ENCODE measurements at places on chromosomes 7 and 10. TPM values are rescaled to one million over a fixed set of nuclear protein-coding genes. Genes with fewer than 3 reads are reported as not detected.

DNA sequence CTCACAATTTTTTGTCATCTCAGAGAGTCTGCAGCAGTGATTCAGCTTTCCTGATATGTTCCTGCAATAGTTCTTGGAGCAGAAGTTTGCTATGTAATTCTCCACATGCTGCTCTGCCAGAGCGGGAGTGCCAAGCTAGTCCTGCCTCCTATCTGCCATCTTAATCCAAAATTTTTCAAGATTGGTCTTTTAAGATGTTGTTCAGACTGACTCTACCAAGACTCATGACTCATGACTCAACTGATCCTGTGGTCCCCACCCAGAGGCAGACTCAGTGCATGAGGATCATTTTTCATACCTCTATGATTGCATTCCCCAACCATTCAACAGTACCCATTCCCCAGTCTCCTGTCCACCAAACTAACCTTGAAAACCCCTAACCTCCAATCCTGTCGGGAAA lies 470.8 kb downstream of the INHBA start:
- no peaks in the 10 kb centered on the region for H3K36me3 ChIP-seq
- no peak overlapping the region for H3K4me3 ChIP-seq
- DNase-seq, result no peak
- no peaks in the 10 kb centered on the region for H3K27me3 ChIP-seq

GRCh38 chr7:107185716-107186115 lies 16.9 kb downstream of the HBP1 start:
- DNase-seq, result no peak
- no peaks in the 10 kb centered on the region for H3K4me1 ChIP-seq
- H3K4me3 ChIP-seq, result no peak overlapping the region
- H3K27me3 ChIP-seq, result no peaks in the 10 kb centered on the region

- no peaks in the 10 kb centered on the region for H3K27me3 ChIP-seq
- no peaks in the 10 kb centered on the region for H3K36me3 ChIP-seq
- no peak for DNase-seq
- H3K4me3 ChIP-seq, result no peak overlapping the region
Observed at GRCh38 chr7:108020585-108020984, 17.6 kb upstream of the LAMB1 start.

Gene CFAP69
- total RNA-seq, result not detected

DNA sequence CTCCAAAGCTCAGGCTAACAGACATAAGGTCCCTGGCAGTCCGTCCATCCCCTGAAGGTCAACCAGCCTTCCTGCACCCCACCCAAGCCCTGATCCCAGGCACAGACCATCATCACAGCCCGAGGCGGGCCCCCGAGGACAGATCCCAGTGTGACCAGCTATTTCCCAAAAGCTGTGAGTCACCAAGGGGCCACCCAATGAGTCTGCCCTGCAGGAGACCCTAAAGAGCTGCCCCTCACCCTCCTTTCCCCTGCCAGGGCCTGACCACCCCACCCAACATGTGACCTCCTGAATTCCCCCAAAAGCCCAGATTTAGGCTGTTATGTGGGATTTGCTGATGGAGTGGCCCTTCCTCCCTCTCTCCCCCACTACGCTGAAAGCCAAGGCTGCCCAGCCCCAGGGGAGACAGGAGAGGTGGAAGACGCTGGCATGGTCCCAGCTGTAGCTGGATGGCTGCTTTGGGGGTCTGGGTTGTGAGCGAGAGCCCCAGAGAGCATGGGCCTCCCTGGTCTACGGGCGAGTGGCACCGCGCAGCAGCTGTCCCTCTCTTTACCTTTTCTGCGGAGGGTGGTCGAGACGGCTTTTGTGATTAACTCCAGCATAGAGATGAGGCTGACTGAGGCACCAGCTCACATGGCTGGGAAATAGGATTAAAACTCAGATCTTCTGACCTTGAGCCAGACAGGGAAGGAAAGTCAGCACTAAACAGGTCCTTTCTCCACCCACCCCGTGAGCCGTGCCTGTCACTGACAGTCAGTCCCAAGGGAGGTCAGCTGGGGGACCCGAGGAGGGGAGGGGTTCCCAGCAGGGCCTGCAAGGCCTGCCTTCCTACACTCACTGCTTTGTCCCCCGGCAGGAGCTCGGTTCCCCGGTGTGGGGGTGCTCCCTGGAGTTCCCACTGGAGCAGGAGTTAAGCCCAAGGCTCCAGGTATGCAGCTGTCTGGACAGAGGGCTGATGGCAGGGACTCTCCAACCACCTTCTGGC lies 16.7 kb downstream of the ELN start:
- H3K27me3 ChIP-seq, result no peaks in the 10 kb centered on the region
- no peak overlapping the region for H3K27ac ChIP-seq
- H3K4me1 ChIP-seq, result no peaks in the 10 kb centered on the region
- no peak for DNase-seq
- H3K36me3 ChIP-seq, result no peaks in the 10 kb centered on the region

GRCh38 chr10:15426558-15426957 lies 55.5 kb upstream of the FAM171A1 start:
- H3K27ac ChIP-seq, result no peak overlapping the region
- no peak for DNase-seq
- H3K36me3 ChIP-seq, result no peaks in the 10 kb centered on the region
- no peak overlapping the region for H3K4me3 ChIP-seq
- H3K27me3 ChIP-seq, result peaks cover 10% of the 10 kb centered on the region

DNA sequence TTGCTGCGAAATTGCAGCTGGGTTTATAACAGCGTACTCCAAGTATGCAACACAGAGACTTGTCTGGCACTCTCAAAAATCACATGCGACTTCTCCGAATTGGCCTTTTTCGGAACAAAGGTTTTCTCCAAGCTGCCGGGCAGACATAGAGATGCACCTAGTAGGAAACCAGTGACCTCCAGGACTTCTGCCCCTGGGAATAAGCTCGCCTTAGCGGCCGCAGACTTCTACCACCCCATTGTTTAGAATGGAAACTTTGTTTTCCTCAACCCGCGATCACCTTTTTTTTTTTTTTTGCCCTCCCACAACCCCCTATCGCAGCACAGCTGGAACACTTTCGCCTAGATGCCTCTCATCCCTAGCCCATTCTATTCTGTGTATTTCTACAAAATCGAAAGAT lies 4.9 kb upstream of the HOXA10 start:
- peaks cover 90% of the 10 kb centered on the region for H3K27me3 ChIP-seq
- DNase-seq, result no peak
- H3K27ac ChIP-seq, result no peak overlapping the region
- no peaks in the 10 kb centered on the region for H3K36me3 ChIP-seq

Gene CC2D2B
- not detected for total RNA-seq

- no peaks in the 10 kb centered on the region for H3K27me3 ChIP-seq
- no peak overlapping the region for H3K4me3 ChIP-seq
- H3K27ac ChIP-seq, result no peak overlapping the region
- H3K4me1 ChIP-seq, result no peaks in the 10 kb centered on the region
Observed at GRCh38 chr7:122362473-122362872, 57.9 kb upstream of the FEZF1 start.

Gene MMD2
- total RNA-seq, result not detected

Gene PRSS37
- not detected for total RNA-seq

DNA sequence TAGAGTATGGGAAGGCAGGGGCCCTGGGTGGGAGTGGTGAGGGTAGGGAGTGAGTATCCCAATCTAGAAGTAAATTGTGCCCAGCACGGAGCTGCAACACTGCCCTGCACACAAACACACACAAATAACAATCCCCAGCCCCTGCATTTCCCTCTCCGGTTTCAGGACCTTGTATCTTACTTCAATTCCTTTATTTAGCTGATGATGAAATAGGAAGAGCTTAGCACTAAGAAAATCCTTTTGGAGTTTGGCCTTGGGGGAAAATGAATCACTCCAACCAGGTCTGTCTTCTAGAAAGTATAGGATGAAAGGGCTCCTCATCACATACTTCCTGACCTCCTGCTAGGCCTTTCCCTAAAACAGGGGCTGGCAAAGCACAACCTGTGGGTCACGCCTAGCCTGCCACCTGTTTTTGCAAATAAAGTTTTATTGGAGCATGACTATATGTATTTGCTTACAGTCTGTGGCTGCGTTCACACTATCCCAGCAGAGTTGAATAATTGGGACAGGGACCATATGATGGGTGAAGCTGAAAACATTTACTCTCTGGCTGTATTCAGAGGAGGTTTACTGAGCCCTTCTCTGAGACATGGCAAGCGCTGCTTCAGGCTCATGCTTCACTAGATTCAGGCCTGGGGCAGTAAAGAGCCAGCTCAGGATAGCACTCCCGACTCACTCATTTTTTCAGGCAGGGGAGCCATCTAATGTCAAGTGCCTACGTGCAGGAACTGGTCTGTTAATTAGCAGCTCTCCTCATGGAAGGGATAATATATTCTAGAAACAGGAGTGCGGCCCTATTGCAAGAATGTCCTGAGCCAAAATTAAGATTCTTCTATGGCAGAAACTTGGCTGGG lies 111.0 kb downstream of the EGFR start:
- no peaks in the 10 kb centered on the region for H3K27me3 ChIP-seq
- H3K27ac ChIP-seq, result no peak overlapping the region
- H3K4me1 ChIP-seq, result no peaks in the 10 kb centered on the region

Gene KCNMA1
- total RNA-seq, result 0.14 TPM

Gene LRRC4
- total RNA-seq, result not detected

DNA sequence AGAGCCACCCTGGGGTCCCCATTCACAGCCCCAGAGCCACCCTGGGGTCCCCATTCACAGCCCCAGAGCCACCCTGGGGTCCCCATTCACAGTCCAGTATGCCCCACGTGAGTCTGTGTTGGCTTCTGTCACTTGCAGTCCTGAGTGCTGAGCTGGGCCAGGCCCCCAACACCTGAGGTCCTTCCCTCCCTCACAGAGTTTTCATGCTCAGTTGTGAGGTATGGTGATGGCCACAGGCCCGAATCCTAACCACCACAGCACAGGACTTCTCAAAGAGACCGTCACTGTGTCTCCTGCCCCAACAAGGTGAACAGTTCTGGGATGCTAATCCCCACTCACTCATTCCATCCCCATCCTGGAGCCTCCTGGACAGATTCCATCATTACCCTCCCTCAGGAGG lies 239.2 kb downstream of the PTPRN2 start:
- no peak overlapping the region for H3K27ac ChIP-seq
- peaks cover 22% of the 10 kb centered on the region for H3K27me3 ChIP-seq
- H3K4me1 ChIP-seq, result no peaks in the 10 kb centered on the region
- no peaks in the 10 kb centered on the region for H3K36me3 ChIP-seq

Gene CCDC126
- 10.6 TPM for total RNA-seq

GRCh38 chr10:11300026-11300425 lies 282.4 kb downstream of the CELF2 start:
- no peak overlapping the region for H3K27ac ChIP-seq
- peaks cover 30% of the 10 kb centered on the region for H3K36me3 ChIP-seq
- H3K4me3 ChIP-seq, result no peak overlapping the region
- DNase-seq, result no peak
- H3K4me1 ChIP-seq, result peaks cover 6% of the 10 kb centered on the region

Gene PTF1A
- total RNA-seq, result not detected

GRCh38 chr10:102834143-102834542 lies 3.1 kb downstream of the CYP17A1 start:
- H3K36me3 ChIP-seq, result no peaks in the 10 kb centered on the region
- H3K4me3 ChIP-seq, result no peak overlapping the region
- DNase-seq, result no peak
- H3K27me3 ChIP-seq, result peaks cover 35% of the 10 kb centered on the region

DNA sequence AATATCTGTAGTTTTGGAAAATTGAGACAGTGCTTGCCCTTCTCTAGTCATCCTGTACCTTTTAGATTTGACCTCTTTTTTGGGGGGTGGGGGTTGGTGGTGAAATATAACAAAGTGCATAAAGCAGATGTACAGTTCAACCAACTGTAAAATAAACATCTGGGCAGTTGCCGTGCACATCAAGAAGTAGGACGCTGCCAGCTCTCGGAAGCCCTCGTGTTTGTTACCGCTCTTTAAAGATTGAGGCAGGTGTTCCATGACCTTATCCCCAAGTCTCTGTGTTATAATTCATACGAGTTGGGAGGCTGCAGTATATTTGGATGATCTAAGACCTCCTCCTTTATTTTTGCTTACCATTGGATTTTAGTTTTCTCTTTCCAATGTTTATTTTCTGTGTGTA lies 55.1 kb downstream of the SDK1 start:
- no peak overlapping the region for H3K27ac ChIP-seq
- no peak overlapping the region for H3K4me3 ChIP-seq
- H3K4me1 ChIP-seq, result no peaks in the 10 kb centered on the region

Gene ACBD7
- 0.35 TPM for total RNA-seq

Gene ADAP1
- 26.9 TPM for total RNA-seq

Gene SEC23IP
- 52.0 TPM for total RNA-seq

Gene ACTL6B
- total RNA-seq, result not detected

- H3K27ac ChIP-seq, result peak overlapping the region; percentile 70
- H3K4me1 ChIP-seq, result peaks cover 10% of the 10 kb centered on the region
- peak overlapping the region; percentile 81 for H3K4me3 ChIP-seq
- H3K27me3 ChIP-seq, result peaks cover 5% of the 10 kb centered on the region
- H3K36me3 ChIP-seq, result peaks cover 2% of the 10 kb centered on the region
Observed at GRCh38 chr7:100080907-100081534, 502 bp downstream of the ZNF3 start.

Gene MCM10
- 0.79 TPM for total RNA-seq

GRCh38 chr7:138625849-138626230 lies 75.3 kb downstream of the SVOPL start:
- no peaks in the 10 kb centered on the region for H3K36me3 ChIP-seq
- no peaks in the 10 kb centered on the region for H3K27me3 ChIP-seq
- H3K4me1 ChIP-seq, result peaks cover 40% of the 10 kb centered on the region
- peak overlapping the region; percentile 47 for H3K4me3 ChIP-seq

- no peaks in the 10 kb centered on the region for H3K4me1 ChIP-seq
- DNase-seq, result no peak
- no peak overlapping the region for H3K4me3 ChIP-seq
- no peaks in the 10 kb centered on the region for H3K27me3 ChIP-seq
- H3K27ac ChIP-seq, result no peak overlapping the region
- H3K36me3 ChIP-seq, result no peaks in the 10 kb centered on the region
Observed at GRCh38 chr10:60343254-60343653, 46.4 kb downstream of the ANK3 start.

Gene ZNF862
- total RNA-seq, result 72.0 TPM

DNA sequence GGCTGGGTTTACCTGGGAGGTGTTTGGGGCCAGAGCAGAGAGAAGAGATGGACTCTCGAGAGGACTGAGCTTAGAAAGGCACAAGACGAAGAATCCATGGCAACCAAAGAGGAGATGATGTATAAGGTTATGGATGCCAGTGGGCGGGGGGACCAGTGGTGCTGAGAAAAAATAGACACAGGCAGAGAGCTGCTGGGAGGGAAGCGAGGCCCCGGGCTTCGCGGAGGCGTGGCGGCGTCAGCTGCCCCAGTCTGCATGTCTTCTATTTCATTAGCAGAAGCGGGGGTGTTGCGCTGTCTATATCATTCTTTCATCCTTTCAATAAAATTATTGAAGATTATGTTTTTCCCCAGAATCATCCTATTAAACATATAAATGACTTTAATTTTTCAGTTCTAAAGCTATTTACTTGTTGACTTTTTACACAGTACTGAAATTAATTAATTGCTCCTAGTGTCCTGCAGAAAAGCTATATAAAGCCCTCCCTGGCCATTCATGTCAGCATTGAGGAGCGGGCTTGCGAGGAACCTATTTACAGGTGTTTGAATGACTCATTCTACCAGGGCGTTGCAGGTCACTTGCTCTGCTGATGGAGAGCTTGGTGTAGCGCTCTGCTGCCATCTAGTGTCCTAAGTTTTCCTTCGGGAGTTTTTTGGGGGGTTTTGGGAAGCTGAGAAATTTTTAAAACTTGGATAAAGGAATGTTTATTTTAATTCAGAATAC lies 42.9 kb upstream of the BHLHA15 start:
- no peaks in the 10 kb centered on the region for H3K27me3 ChIP-seq
- no peak for DNase-seq
- no peak overlapping the region for H3K4me3 ChIP-seq
- H3K27ac ChIP-seq, result no peak overlapping the region
- no peaks in the 10 kb centered on the region for H3K36me3 ChIP-seq
- H3K4me1 ChIP-seq, result no peaks in the 10 kb centered on the region

Data from T-cell (primary cell).